ENCODE measurements at places on chromosomes 6 and 20.
A peak's percentile ranks its signal among the peaks of the same experiment; 100 is the strongest.

DNA sequence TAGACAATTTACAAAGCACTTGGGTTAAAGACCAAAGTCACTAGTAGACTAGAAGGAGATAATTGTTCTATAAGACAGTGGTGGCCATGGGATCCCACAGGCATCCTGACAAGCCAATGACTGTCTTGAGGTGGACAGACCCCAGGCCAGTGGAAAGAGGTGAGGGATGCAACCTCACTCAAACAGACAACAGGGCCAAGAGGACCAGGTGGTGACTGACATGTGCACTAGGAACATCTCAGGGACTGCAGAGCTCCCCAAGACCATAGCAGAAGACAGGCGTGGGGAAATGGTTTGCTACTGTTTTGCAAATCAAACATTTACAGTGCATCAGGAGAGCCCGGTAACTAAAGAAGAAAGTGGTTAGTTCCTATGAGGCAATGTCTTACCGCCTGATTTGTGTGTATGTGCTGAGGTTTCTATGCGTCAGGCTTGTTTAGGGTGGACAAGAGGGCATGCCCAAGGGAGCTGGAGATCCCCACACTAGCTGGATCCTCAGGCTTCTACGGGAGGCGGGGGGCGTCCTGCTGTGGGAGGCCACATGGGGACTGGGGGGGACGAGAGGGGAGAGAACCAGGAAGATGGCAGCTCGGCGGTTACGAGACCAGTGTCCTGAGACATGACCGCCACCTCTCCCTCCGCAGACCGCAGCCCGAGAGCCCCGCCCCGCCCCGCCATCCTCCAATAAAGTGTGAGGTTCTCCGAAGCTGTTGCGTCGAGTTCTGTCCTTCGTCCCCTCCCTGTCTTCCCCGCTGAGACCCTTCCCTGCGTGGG lies 623 bp upstream of the MRPS26 start:
- peak; percentile 54 for DNase-seq

DNA sequence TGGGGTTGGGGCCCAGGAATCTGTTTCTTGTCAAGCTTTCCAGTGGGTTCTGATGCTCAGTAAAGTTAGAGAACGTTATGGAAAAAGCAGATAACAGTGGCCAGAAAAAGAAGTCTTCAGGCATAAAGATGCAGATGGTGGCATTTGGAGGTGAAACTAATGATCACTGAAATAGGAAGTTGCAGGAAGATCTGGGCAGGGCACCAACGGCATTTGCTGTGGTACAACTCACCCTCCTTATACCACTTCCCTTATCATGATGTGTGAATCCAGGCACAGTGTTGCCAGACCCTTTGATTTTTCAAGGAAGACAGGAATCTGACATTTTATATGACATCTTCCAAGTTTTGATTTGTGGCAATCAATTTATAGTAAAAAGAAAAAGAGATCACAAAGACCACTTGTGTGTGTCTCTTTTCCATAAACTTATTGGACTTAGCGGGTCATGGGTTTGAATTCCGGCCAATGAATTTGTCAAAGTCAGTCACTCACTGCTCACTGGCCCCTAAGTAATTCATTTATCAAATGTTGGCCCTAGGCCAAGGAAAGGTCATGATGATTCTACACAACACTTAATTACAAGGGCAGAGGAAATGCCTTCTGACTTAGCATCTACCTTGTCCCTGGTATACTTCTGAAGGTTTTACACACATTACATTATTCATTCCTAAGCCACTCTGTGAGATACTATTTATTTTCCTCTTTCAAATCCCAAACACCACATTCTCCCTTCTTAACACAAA lies 37.6 kb downstream of the LAMP5 start:
- DNase-seq = no peak

DNA sequence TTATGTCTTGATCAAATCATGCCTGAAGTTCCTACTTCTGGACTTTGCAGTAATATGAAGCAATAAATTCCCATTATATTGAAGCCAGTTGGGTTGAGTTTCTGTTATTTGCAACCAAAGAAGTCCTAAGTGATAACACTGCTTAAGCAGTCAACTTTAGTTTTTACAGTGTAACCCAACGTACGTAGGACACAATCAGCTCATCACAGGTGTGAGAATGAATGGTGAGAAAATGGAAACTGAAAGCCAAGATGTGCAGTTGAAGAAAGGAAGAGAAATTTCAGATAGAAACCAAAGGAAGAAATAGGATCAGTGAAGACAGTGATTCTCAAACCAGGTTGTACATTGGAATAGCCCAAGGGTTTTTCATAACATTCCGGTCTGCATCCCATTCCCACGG lies 211.4 kb upstream of the ZFP64 start:
- no peak for DNase-seq

GRCh38 chr6:36197739-36198221 lies 1.2 kb downstream of the BRPF3 start:
- no peak for DNase-seq

GRCh38 chr6:346386-347030 lies 45.0 kb upstream of the IRF4 start:
- DNase-seq = no peak

- DNase-seq = peak; percentile 80
These were observed 10.3 kb upstream of the TULP1 start for GRCh38 chr6:35522660-35523658.

DNA sequence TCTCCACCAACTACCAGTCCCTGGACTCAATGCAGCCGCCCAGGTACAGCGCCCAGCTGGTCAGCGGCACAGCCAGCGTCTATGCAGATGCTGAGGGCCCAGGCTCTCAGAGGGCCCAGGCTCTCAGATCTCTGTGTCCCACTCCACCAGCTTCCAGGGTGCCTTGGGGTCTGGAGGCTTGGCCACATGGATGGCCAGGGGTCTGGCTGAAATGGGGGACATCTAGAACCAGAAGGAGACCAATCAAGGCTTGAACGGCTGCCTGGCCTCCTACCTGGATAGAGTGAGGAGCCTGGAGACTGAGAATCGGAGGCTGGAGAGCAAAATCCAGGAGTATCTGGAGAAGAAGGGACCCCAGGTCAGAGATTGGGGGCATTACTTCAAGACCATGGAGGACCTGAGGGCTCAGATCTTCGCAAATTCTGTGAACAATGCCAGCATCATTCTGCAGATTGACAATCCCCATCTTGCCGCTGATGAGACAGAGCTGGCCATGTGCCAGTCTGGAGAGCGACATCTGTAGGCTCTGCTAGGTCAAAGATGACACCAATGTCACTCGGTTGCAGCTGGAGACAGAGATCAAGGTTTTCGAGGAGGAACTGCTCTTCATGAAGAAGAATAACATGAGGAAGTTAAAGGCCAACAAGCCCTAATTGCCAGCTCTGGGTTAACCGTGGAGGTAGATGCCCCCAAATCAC lies 44.1 kb upstream of the GRM4 start:
- peak; percentile 48 for DNase-seq

- DNase-seq = no peak
These were observed 209.6 kb downstream of the ERMARD start for GRCh38 chr6:169960886-169961611.

- no peak for DNase-seq
These were observed 72.2 kb upstream of the NAA20 start for GRCh38 chr20:19944772-19945459.

Data from activated CD4-positive, alpha-beta T cell treated with anti-CD3 and anti-CD28 coated beads, Interleukin-2, amount 10 ng/mL, durations not matched to agents 7 days and 5 days (primary cell).